ENCODE measurements at places on chromosomes 4 and X. TPM values are rescaled to one million over a fixed set of nuclear protein-coding genes. Genes with fewer than 3 reads are reported as not detected.

SLIT2 gene
- 16.0 TPM for polyA plus RNA-seq

USP9X gene
- polyA plus RNA-seq, result 49.3 TPM

- DNase-seq, result no peak
These were observed 125.4 kb downstream of the BCOR start for GRCh38 chrX:39972340-39972739.

GRCh38 chrX:48972220-48973164 is 848 bp upstream of the KCND1 start:
- no peak for DNase-seq

GRCh38 chr4:111837761-111838160 is 307.5 kb upstream of the FAM241A start:
- DNase-seq, result no peak

DNA sequence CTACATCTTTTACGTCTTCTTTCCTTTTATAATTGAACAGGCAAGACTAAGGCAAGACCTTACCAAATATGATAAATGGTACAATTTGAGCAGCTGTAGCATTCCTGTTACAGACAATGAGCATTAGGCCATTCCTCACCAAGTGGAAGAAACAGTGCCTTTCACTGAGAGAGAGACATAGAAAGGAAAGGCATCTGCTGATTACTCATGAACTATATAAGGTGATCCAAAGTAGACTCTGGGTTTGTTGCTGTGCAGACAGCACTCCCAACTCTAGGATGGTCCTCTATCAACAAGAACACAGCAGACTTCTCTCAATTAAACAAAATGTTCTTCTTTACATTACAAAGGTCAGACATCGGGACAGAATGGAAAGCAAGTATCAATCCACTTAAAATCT is 91.9 kb downstream of the FAM13A start:
- no peak for DNase-seq

EXOC1L gene
- polyA plus RNA-seq, result not detected

- DNase-seq, result no peak
These were observed 5.7 kb downstream of the JAKMIP1 start for GRCh38 chr4:6194458-6195195.

GRCh38 chr4:81881855-81882621 is 410.3 kb upstream of the RASGEF1B start:
- no peak for DNase-seq

CNGA1 gene
- polyA plus RNA-seq, result not detected

- DNase-seq, result peak; percentile 38
These were observed 121.9 kb upstream of the SMIM10 start for GRCh38 chrX:134868771-134869495.

MAGEB6B gene
- polyA plus RNA-seq, result not detected

- no peak for DNase-seq
These were observed 30.7 kb downstream of the PNMA6E start for GRCh38 chrX:153370293-153371055.

TCEAL2 gene
- not detected for polyA plus RNA-seq

- DNase-seq, result peak; percentile 0
These were observed 27.5 kb downstream of the PCYT1B start for GRCh38 chrX:24619647-24620046.

AFP gene
- 1.1 TPM for polyA plus RNA-seq

MAGEB1 gene
- polyA plus RNA-seq, result not detected

All from AG04450 (cell line).